ENCODE measurements at places on chromosomes 11 and 22.
A peak's percentile ranks its signal among the peaks of the same experiment; 100 is the strongest.

GRCh38 chr11:128894685-128895084 is 3.5 kb downstream of the KCNJ5 start:
- DNase-seq, result no peak

- DNase-seq, result no peak
These were observed 23.7 kb upstream of the SLC35F2 start for GRCh38 chr11:107882095-107882820.

DNA sequence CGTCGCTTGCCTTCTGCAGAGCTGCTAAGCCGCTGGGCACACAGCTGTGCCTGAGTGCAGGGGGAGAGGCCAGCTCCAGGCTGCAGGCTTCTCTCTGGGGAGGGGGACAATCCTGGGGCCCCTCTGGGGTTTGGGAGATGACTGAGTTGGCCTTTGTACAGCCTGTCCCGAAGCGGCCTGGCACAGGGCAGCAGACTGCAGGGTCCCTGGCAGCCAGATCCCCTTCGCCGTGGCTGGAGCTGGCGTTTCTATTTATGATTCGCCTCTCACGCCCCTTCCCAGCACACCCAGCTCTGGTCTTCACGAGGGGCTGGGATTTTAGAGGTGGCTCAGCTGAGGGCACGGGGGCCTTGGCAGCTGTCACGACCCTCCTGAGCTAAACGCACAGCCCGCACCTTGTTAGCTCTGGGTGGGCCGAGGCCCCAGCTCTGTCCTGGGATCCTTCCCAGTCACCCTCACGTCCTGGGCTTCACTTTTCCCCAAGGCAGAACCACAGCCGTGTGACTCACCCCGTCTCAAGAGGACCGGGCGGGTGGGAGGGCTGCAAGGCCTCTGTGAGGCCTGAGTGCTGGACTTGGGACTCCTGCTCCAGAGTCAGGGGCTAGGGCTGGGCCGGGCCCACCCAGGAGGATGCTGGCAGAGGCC is 18.4 kb downstream of the OSBPL5 start:
- no peak for DNase-seq

GRCh38 chr11:12769834-12770345 is 95.7 kb downstream of the TEAD1 start:
- no peak for DNase-seq

DNA sequence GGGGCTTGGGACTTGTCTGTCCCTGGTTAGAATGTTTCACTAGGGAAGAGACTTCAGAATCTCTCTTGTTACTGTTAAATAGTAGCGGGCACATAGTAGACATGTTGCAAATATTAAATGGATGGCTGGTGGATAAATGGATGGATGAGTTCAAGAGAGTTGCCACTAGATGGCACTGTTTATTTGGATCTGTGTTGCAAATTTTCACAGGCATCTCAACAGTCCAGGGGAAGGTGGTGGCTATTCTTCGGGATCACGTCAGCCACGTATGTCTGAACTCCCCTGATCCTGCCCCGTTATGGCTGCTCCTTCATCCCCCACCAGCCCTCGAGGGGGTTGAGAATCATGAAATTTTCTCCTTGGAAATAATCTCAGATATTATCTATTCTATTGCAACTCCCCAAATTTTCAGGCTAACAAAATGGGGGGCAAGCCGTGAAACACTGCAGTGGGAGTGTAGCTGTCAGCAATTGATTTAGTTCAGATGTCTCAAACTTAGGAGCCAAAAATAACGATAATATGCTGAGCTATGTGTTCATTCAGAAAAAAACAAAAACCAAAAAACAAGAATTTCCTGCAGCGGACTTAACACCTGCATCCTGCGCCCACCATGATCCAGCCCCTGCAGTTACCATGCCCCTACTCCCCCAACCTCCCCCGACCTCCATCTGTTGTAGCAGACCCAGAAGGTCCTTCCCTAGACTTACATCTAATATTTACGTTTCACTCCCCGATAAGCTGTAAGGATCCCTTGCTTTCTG is 29.1 kb upstream of the BIRC3 start:
- DNase-seq, result peak; percentile 54

DNA sequence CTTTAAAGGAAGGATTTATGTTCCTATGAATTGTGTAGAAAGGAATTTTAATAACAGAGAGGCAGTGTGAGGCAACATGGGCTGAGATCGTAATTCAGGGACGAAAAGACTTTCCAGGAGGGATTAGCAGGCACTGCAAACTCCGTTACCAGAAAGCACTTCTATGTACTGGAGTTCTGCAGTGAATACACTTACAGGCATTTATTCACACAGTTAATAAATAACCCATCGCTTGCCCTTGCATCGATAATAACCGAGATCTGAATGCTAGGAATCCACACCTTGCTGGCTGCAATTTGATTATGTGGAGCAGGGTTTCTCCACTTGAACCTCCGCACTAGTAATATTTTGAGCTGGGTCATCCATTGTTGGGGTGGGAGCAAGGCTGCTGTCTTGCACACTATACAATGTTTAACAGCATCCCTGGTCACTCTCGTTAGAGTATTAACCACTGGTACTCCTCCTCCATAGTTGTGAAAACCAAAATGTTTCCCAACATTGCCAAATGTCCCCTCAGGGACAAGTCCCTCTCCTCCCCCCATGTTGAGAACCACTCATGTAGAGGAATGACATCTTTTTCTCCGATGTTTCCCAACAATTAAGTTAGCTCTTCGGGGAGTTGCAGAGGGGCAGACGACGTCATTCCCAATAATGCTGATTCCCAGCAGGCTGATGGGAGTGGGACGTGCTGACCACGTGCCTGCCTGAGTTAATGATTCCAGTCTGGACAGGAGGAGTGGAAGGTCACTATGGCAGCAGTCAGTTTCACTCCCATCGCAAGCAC is 99.5 kb downstream of the SNX19 start:
- peak; percentile 63 for DNase-seq

GRCh38 chr22:23095733-23096342 is 25.5 kb downstream of the GNAZ start:
- DNase-seq, result no peak

DNA sequence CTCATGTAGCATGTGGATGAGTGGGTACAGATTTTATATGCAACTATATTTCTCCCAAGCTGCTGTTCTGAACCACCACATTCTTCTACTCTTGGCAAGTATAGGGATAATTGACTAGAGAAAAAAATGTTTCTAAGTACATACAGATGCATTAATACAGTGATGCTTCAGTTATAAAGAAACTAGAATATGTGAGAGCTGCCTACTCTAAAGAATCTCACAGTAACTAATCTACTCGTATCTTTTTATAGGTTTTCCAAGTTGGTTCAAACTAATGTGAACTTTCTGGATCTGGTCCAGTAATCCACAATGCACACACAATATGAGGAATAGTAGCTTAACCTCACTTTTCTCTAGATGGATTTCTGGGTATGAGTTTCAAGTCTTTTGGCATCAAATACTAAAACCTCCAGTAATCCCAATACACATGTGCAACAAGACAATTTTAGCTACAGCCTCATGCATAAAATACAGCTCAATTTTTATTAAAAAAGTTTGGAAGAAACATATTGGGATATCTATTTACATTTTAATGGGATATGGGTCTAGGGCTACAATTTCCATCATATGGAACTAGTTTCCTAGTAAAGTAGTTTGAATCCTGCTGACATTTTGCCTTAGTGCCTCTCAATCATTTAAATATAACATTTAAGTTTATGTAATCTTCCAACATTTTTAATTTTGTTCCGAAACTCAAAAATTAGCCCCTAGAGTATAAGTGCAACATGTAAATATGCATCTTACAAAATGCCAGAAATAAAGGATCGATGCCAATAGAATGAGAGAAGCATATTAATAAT is 2209.7 kb downstream of the LRRC4C start:
- no peak for DNase-seq

- no peak for DNase-seq
These were observed 13.5 kb downstream of the RHBDD3 start for GRCh38 chr22:29254286-29254660.

DNA sequence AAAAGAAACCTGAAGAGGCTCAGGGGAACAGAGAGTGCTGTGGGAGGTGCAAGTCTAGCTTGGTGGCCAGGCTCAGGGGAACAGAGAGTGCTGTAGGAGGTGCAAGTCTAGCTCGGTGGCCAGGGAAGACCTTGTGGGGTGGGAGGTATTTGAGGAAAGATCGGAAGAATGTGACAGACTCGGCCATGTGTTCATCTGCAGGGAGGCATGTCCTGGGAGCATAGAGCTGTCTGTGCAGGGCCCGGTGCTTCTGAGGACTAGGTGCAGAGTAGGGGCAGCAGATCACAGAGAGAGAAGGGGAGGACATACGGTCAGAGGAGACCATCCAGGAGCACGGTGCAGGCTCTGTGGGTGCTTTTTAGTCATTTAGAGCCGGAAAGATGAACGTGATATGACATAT is 10.8 kb downstream of the IFITM10 start:
- no peak for DNase-seq

DNA sequence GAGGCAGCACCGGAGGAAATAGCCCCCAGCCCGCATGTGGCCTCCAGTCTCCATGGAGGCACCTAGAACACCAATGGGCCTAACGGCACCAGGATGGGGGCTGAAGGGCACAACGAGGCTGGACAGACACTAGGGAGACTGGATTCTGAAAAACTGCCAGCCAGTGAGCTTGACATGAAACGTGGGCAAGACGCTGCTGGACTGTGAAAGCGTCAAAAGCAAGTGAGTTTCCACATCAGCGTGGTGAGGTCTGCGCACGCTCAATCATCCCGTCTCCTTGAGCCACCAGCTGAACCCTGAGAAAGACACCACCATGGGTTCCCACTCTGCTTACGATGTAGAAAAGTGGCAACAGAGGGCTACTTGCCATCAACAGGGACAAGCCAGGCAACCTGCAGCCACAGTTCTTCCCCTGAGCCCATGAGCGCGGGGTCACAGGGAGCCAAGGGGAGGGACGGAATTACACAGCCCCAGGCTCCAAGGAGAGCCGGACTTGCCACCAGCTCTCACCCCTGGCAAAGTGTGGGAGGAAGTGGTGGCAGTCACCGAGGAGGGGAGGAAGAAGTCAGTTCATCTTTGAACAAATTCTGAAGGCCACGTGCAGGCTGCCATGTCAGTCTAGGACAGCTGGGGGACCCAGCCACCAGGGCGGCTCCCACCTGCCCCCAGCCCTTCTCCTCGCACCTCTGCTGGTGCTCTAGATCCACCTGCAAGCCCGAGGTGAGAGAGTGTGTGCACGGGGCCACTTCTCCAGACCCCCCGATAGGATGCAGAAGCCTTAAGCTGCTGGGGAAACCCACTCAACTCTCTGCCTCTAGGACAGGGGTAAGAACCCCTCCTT is 131.1 kb downstream of the MPPED1 start:
- DNase-seq, result no peak

DNA sequence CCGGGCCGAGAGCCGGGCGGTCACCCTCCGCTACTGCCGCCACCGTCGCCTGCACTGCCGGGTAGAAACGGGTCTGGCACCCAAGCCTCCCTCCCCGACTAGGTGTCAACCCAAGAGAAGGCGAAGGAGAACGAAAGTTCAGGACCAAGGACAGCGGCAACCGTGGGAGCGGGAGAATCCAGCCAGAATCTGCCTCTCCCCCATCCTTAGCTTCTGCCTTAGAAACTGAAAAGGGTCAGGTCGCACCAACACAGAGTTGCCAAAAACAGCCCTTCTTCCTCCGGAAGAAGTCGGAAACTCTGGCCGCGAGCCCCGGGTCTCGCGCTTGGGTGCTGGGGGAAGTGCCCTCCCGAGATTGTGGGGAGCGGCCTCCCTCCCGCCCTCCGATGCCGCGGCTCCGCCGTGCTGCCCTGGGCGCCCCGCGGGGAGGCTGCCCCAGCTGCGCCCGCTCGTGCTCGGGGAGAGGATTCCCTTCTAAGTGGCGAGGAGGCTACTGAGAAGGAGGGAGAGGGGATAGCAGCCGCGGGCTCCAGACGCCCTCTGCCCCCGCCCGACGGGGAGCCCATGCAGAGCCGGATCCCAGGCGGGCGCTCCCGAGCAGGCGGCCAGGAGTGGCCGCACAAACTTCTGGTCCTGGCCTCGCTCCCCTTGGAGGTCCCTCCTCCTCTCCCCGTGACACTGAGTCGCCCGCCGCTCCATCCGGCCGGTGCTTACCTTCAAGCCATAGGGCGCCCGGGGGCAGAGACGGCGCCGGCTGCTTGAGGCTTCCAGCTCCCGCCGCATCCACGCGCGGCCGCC is 637 bp downstream of the DRD2 start:
- peak; percentile 81 for DNase-seq

Data from right kidney (tissue), 9 donors.